ENCODE measurements at places on chromosomes 1 and 21. TPM values are rescaled to one million over a fixed set of nuclear protein-coding genes. Genes with fewer than 3 reads are reported as not detected.

GRCh38 chr21:15430577-15430976, 299.2 kb upstream of the USP25 start:
- no peak for DNase-seq

- no peak for DNase-seq
Measured at GRCh38 chr21:43269957-43270705, 101.3 kb downstream of the CRYAA start.

GRCh38 chr21:45125357-45125756, 51.0 kb downstream of the ADARB1 start:
- DNase-seq = no peak

DNA sequence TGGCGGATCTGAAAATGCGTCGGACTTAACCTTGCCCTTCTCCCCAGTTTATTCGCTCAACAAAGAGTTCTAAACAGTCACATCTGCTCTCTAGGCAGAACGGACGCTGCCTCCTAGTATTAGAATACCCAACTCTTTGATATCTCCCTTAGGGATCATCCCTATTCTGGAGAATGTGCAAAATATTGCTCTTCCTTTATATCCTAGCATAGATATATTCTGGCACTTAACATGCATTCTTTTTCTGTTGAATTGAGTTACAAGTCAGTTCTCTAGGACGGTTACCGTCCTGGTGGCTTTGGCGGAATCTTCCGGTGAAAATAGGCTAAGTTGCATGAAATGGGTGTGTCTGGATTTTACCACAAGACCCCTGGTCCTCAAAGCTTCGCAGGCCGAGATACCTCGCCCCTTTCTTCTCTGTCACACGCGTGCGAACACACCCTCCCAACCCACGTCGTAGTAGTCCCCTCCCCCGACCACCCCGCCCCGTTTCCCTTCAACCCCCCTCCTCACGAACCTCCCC, 501 bp upstream of the DNAJC6 start:
- DNase-seq = no peak

GRCh38 chr1:199303035-199303434, 664.2 kb downstream of the PTPRC start:
- no peak for DNase-seq

DNA sequence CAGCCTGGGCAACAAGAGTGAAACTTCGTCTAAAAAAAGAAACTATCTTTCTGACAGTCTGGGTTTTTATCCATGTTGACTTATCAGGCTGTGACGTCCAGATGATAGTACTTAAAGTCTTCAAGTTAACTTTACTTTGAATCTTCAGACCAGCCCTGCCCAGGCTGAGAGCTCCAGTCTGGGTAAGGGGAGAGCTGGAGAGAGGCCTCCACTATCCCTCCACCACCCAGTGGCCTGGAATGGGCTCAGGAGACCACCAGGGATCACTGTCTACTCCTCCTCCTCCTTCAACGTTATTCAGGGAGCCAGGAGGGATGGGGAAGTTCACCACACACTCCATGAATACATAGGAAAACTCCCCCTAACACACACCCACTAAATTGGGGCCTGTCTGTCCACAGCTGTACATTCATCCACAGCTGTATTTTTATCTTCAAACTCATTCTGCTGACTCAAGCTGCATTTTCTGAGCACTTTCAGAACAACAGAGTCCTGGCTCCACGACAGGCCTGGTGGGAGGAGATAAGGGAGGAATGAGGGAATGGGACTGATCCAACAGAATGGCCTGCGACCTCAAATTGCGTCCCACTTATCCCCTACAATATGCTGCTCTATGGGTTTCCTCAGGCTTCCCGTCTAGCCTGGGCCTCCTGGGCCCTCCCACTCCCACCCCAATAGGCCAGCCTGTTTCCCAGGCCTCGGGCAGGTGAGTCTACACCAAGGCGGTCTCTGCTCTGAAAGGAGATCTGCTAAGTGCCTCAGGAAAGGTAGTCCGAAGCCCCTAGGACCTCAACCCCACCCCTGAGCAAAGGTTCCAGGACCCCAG, 1.8 kb downstream of the SLC45A3 start:
- DNase-seq = no peak

DNA sequence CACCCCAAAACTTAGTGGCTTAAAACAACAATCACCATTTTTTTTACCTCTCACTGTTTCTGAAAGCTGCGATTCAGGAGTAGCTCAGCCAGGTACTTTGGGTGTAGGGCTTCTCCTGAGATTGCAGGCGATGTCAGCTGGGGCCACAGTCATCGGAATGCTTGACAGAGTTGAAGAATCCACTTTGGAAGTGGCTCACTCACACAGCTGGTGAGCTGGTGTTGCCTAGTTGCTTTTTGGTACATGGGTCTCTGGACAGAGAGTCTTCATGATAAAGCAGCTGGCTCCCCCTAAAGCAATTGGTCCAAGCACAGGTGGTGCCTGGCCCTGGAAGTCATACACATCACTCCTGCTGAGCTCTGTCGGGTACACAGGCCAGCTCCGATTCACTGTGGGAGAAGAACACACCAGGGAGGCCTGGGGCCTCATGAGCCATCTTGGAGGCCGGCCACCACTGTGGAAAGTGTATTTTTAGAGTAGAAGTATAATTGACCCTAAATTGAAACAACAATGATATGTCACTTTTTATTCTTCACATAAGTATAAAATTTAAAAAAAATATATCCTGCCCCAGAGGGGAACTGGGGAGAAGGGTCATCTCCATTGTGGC, 75.2 kb upstream of the GALNT2 start:
- no peak for DNase-seq

GRCh38 chr1:230068952-230069684, 2.1 kb downstream of the GALNT2 start:
- peak; percentile 18 for DNase-seq

DNA sequence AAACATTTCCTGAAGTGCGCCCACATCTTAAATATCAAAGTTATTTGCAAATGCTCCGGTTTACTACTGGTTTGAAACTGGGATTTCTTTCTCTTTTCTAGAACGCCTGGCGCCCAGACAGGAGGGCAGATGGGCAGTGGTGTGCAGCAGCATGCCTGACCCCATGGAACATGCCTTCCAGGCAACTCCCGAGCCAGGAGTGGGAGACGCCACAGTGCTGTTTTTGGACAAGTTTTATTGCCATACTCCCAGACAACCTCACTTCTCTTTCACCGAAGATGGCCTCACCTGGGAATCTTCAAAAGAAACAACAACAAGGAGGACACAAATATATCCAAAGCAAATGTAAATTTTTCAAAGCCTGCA, 21.5 kb downstream of the UBE2G2 start:
- no peak for DNase-seq

- no peak for DNase-seq
Measured at GRCh38 chr1:920521-920920, 3.2 kb upstream of the SAMD11 start.

DNA sequence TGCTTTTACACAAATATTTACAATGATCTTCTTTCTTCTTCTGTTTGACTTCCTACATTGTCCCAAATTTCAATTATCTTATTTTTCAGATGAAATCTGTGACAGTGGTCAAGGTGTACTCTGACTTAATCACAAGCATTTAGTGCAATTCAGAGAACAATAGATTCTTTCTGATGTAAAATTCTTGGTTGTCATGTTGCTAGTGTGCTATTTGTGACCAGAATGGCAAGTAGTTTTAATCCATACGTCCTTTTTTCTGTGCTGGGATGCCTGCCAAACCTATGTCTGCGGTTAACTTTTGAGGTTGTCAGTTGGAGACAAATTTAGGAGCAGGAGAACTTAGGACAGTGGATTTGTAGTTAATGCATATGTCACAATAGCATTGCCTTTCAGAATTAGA, 31.0 kb downstream of the NCAM2 start:
- no peak for DNase-seq

DNA sequence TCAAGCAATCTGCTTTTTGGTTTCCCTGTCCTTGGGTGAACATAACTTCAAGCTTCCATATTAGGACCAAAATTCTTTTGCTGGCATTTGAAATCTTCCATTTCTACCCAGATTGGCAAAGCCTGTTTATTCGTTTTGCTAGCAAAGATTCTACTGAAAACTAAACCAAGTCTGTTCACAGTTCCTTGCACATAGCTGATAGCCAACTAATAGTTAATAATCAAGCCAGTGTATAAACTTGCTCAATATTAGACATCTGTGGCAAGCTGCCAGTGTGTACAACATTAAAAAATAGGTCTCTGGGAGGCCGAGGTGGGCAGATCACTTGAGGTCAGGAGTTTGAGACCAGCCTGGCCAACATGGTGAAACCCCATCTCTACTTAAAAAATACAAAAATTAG, 6.3 kb downstream of the APP start:
- no peak for DNase-seq

GRCh38 chr1:200226268-200226968, 183.4 kb downstream of the ZNF281 start:
- DNase-seq = peak; percentile 54

- DNase-seq = no peak
Measured at GRCh38 chr21:38293113-38293512, 36.3 kb downstream of the KCNJ15 start.

- peak; percentile 80 for DNase-seq
Measured at GRCh38 chr1:235954306-235955283, 87.9 kb upstream of the LYST start.

DNA sequence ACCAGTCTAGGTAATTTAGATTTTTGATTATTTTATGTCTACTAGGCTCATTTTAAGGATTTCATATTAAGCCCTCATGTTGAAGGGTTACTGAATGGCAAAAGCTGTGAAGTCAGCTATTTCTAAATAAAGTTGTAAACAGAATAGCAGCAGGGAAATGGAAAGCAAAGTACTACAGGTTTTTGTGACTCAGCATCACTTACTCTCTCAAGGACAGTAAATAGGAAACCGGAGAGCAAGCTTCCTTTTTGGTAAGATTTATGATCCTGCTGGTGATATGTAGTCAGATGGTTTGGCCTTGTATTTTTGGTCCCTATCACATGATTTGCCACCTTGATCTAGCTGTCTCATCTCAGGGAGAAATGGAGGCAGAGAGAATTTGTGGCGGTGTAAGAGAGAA, 226.0 kb downstream of the RPS6KC1 start:
- no peak for DNase-seq

DNA sequence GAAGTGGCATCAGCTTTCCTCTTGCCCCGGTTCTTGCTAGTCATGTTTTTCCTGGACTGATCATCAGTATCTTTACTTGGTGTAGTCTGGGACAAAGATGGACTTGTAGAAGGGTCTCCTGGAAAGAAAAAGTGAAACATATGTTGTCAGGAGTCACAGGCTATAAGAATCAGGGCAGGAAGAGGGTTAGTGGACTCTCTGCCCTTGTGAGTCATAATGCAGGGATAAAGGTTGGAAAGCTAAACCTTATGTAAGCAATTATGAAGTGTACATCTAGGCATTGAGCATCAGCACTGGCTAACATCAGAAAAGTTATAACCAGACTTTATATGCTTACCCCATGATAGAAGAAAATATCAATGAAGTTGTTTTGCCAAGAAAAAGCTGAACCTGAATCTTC, 51.2 kb downstream of the XKR8 start:
- no peak for DNase-seq

Gene FAM151A
- not detected for total RNA-seq

Gene OLIG2
- not detected for total RNA-seq

Gene LCE6A
- total RNA-seq = not detected

Gene RIMKLA
- total RNA-seq = 10.3 TPM

Gene MAP3K7CL
- total RNA-seq = 3.2 TPM

Gene CD1E
- total RNA-seq = not detected

Gene SLAMF9
- not detected for total RNA-seq

Gene GPR25
- total RNA-seq = 0.34 TPM

Gene TRIM45
- total RNA-seq = 0.27 TPM

Gene HSF2BP
- 1.5 TPM for total RNA-seq

Data from activated CD8-positive, alpha-beta T cell treated with anti-CD3 and anti-CD28 coated beads for 36 hours (primary cell).